GM18507 (cell line): ENCODE measurements at places on chromosomes 1 and 21.

DNA sequence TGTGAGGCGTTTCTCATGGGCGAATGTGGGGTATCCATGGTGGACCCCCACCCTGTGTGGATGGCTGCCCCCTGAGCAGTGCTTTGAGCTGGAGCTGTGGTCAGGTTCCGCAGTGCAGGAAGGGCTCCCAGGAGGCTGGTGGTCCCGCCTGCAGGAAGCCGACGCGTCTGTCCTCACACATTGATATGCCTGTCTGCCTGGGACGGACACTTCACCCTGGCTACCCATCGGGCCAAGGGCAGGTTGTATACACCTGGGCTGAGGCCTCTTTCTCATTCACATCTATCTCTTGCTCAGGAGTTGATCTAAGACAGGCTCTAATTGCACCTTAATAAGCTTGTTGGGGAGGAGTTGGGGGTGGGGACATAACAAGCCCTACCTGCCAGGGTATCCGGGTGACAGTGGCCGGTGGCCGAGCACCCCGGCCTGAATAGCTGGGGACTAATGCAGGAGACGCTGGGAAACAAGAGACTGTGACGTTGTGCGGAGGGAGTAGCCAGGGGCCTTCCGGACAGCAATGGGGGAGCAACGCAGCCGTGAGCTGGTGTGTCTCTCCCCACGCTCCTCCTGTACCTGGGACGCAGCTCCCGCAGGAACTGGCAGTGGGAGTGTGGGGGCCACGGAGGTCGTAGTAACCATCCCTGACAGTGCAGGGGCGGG lies 21.7 kb downstream of the PDXK start:
- DNase-seq, result no peak

- no peak for DNase-seq
These were observed 86.5 kb upstream of the BRINP3 start for GRCh38 chr1:190564117-190564516.

DNA sequence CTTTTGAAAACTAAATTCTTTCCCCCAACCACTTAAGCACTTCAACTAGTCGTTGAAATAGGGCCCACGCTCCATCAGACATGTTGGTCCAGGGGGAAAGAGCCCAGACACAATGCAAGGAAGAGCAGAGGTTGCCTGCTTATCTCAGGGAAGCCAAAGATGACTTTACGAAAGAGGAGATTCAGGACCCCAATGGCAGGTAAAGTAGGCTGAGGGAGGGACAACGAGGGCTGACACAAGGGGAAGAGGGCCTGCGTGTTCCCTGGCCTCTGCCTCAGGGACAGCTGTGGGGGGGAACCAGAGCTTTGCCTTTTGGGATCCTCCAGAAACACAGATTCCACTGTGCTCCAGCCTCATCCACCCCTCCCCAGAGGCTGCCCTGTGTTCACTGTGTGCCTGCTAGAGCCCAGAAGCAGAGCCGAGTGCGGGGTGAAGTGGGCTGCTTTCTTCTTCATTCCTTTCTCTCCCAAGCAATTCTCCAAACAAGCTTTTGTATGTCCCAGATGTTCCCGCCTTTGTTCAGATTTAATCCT lies 135.5 kb upstream of the GRIK3 start:
- DNase-seq, result no peak

DNA sequence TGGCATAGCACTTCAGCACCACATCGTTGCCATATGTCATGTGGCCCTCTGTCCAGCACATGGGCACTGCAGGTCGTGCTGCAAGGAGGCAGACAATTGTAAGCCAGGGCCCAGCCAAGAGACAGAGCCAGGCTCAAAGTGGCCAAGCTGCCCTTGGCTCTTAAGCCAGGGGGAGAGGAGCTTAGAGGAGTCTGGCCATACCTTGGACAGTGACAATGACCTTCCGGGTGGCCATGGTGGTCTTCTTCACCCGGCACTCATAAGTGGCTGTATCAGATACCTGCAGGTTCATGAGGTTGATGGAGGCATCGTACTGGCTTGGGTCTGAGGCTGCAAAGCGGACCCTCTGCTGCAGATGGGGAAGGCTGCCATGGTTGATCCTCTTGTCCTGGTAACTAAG lies 4.6 kb downstream of the VSIG8 start:
- DNase-seq, result no peak

- DNase-seq, result no peak
These were observed 30.5 kb downstream of the PIGK start for GRCh38 chr1:77188770-77189169.

DNA sequence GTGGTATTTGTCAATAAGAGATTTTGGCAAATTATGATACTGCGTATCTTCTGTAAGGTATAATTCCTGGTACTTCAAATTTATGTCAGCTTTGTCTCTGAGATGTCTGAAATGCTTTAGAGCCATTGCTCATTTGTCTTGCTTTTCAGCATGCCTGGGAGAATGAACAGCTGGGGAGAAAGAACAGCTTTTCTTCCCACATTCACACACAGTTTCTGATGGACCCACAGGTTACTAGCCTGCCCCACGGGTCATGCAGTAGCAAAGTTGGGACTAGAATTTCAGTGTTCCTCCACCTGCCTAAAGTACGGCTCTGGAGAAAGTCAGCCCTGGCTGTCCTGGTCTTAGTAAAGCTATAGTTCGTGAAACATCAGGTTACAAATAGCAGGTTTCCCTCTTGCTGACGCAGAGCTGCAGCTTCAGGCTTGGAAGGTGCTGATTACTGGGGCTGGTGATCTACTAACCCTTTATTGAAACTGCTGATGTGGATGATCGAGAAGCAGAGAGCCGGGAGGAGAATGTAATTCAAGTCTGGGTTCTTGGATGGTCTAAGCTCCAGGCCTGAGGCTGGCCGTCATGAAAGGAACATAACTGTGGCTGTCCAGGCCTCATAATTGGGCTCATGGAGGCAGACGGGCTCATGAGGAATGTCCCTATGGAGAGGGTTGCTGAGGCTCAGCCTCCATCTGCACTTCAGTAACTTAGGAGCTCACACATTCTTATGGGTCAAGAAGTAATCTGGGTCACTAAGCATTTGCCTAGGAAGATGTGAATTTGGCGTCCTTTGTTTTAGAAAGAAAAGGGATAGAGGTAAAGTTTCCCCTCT lies 12.4 kb downstream of the GALNT2 start:
- no peak for DNase-seq

DNA sequence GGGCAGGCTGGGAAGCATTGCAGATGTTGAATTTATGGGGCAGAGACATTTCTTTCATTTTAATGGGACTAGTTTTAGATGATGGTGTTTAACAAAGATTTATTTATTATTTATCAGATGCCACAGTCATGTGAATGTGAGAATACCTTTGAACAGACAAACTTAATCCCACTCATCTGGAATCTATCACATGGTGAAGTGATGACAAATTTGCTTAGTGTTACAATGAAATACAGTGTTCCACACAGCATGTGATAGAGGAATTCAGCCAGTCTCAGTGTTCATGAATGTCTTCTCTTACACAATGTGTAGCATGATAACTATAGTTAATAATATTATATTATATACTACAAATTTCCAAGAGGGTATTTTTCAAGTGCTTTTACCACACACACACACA lies 1361.7 kb upstream of the B3GALT2 start:
- DNase-seq, result no peak

DNA sequence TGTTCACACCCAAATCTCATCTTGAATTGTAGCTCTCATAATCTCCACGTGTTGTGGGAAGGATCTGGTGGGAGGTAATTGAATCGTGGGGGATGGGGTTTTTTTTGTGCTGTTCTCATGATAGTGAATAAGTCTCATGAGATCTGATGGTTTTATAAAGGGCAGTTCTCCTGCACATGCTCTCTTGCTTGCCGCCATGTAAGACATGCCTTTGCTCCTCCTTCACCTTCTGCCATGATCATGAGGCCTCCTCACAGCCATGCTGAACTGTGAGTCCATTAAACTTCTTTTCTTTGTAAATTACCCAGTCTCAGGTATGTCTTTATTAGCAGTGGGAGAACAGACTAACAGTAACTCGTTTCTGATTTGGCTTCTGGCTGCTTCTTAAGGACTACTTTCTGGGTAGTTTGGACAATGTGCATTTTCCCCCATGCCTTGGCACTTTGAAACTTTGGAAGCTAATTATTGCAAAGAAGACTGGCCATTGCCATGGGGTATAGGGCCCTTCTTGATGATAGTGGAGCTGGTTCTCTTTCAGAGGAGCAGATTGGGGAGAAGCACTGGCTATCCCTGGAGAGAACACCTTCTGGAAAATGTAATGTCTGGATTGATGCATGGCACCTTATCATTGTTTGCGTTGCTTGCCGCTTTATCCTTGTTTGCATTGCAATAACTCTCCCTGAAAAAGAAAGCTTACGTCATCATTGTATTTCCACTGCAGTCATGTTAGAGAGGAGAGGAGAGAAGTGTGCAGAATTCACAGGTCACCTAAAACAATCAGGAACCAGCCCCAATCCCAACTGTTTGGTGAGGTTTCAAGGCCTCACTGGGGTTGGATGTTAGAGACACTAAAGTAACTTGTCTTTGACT lies 5.9 kb downstream of the CNIH3 start:
- DNase-seq, result no peak

DNA sequence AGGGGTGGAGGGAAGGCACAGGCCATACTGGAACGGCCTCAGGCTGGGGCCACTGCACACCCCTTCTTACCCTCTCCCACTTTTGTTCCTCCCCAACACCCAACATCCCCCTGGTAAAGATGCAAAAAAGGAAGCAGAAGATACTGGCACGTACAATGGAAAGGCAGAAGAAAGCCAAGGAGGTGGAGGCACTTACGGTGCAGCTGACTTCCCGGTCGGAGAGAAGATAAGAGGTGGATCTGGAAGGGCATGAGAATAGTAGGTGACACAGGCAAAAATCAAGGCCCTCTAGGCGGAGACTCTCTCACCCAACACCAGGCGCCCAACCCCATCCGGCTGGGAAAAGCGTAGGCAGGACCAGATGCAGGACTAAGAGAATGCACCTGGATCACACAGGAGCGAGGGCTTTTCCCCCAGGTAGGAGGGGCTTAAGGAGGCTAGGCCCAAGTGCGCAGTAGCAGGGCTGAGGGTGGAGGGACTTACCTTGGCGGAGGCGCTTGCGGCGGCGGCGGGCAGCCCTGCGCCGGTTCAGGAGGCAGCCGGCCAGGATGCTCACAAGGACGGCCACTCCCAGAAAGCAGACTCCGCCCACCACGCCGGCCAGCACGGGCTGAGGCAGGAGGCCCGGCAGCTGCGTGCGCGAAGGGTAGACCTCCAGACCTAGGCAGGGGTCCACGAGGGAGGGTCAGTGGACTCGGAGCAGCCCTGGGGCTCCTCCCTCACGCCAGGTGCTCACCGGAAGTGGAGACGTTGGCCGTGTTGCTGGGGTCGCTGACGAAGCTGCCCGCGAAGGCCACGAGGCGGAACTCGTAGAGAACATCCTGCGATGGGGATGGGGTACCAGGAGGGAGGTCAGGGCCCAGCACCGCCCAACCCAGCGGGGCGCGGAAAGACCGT lies 4.1 kb upstream of the TAGLN2 start:
- no peak for DNase-seq

DNA sequence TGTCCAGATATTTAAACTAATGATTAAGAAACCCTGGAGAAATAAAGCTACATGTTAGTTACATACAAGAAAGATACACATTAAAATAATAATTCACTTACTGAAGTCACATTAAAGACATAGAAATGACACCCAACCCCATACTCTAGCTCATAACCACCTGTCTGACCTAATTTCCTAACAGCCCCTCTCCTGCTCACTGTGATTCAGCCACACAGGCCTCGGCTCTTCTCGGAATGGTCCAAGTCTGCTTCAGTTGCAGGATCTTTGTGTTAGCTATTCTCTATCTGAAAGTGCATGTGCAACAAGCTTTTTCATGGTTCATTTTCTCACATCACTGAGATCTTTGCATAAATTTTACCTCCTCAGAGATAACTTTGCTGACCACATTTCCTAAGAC lies 209.8 kb downstream of the TM2D1 start:
- DNase-seq, result no peak

- DNase-seq, result no peak
These were observed 37.7 kb upstream of the PTBP2 start for GRCh38 chr1:96683931-96684330.

DNA sequence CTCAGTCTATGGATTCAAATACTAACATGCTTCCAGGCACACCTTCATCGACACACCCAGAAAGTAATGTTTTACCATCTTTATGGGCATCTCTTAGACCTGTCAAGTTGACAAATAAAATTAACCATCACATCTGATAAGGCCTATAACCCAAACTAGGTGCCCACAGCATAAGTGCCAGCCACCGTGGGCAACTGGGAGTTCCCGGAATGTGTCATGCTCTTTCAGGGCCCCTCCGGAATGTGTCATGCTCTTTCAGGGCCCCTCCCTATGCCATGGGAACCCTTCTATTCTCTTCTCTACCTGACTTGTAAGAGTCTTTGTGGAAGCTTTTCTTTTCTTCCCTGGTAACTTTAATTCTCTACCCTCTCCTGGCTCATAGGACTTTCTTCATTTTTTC lies 26.6 kb downstream of the KRTAP24-1 start:
- no peak for DNase-seq

DNA sequence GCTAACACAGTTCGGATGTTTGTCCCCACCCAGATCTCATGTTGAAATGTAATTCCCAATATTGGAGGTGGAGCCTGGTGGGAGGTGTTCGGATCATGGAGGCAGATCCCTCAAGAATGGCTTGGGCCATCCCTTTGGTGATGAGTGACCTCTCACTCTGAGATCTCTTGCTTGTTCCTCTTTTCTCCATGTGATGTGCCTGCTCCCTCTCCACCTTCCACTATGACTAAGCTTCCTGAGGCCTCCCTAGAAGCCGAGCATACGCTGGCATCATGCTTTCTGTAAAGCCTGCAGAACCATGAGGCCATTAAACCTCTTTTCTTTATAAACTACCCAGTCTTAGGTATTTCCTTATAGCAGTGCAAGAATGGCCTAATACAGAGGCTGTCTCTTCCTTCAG lies 8.1 kb upstream of the PLA2G5 start:
- DNase-seq, result no peak

- DNase-seq, result no peak
These were observed 218.6 kb downstream of the SLC44A5 start for GRCh38 chr1:75392278-75392677.

GRCh38 chr1:57091642-57092041 lies 125.8 kb upstream of the C8B start:
- DNase-seq, result no peak

- no peak for DNase-seq
These were observed 276.8 kb downstream of the TBX15 start for GRCh38 chr1:118711356-118711755.

GRCh38 chr21:33230545-33231324 lies 997 bp downstream of the IFNAR2 start:
- no peak for DNase-seq

DNA sequence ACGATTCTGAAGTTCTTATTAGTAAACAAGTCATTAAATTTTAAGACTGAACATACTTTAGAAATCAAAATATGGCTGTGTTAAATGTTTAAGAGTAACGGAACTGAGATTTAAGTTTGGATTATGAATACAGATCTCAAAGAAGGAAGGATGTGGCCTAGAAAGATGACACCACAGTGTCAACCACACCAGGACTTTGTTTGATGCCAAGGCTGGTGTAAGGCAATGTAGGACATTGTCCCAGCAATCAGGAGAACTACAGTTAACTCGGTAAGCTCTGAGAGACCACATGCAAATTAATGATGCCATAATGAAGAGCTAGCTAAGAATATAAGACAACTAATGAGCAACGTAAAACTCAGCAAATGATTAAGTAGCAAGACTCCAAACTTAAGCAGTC lies 932.9 kb downstream of the ADGRL2 start:
- DNase-seq, result no peak
